ENCODE measurements at places on chromosomes 12 and 14. TPM values are rescaled to one million over a fixed set of nuclear protein-coding genes. Genes with fewer than 3 reads are reported as not detected.

SLC4A8 gene
- total RNA-seq, result 0.28 TPM

REP15 gene
- 0.43 TPM for total RNA-seq

CD27 gene
- 0.14 TPM for total RNA-seq

FGD4 gene
- 6.0 TPM for total RNA-seq

KIF5A gene
- 0.09 TPM for total RNA-seq

PMCH gene
- total RNA-seq, result not detected

CLEC4C gene
- total RNA-seq, result not detected

VSIG10 gene
- total RNA-seq, result 16.2 TPM

FAM90A1 gene
- total RNA-seq, result under 0.01 TPM

CNTN1 gene
- 0.65 TPM for total RNA-seq

TBX5 gene
- 1.3 TPM for total RNA-seq

NRL gene
- 0.28 TPM for total RNA-seq

YBX3 gene
- total RNA-seq, result 93.0 TPM

LRTM2 gene
- not detected for total RNA-seq

CLEC1B gene
- total RNA-seq, result not detected

ITGA7 gene
- total RNA-seq, result 1.8 TPM

TTC8 gene
- total RNA-seq, result 21.3 TPM

ARHGEF40 gene
- total RNA-seq, result 16.4 TPM

CAPS2 gene
- 6.7 TPM for total RNA-seq

KITLG gene
- 33.9 TPM for total RNA-seq

KRT75 gene
- not detected for total RNA-seq

AQP5 gene
- total RNA-seq, result 0.09 TPM

PTGDR gene
- under 0.01 TPM for total RNA-seq

CYP27B1 gene
- total RNA-seq, result 0.14 TPM

MEG3 gene
- 145 TPM for total RNA-seq

NELL2 gene
- total RNA-seq, result not detected

NOC4L gene
- total RNA-seq, result 8.3 TPM

KRT86 gene
- total RNA-seq, result 0.14 TPM

TAS2R20 gene
- 2.2 TPM for total RNA-seq

BRF1 gene
- total RNA-seq, result 32.6 TPM

SERPINA1 gene
- not detected for total RNA-seq

ADAMTS20 gene
- total RNA-seq, result under 0.01 TPM

ZDHHC22 gene
- total RNA-seq, result not detected

RAB35 gene
- total RNA-seq, result 28.8 TPM

SYCP3 gene
- total RNA-seq, result 0.14 TPM

HIF1A gene
- 378 TPM for total RNA-seq

PZP gene
- not detected for total RNA-seq

C12orf56 gene
- total RNA-seq, result 0.28 TPM

CEP128 gene
- 2.6 TPM for total RNA-seq

RECQL gene
- total RNA-seq, result 51.5 TPM

CARMIL3 gene
- under 0.01 TPM for total RNA-seq

CPNE6 gene
- not detected for total RNA-seq

ARHGEF25 gene
- total RNA-seq, result 22.3 TPM

FGF23 gene
- not detected for total RNA-seq

TNFAIP2 gene
- total RNA-seq, result 114 TPM

DPY19L2 gene
- total RNA-seq, result 1.8 TPM

FGF6 gene
- total RNA-seq, result not detected

RNASE7 gene
- not detected for total RNA-seq

PIWIL1 gene
- total RNA-seq, result not detected

SAMD4A gene
- 17.2 TPM for total RNA-seq

GUCY2C gene
- total RNA-seq, result not detected

AQP6 gene
- under 0.01 TPM for total RNA-seq

AKAP3 gene
- 1.5 TPM for total RNA-seq

ACOT6 gene
- total RNA-seq, result not detected

AMDHD1 gene
- 0.14 TPM for total RNA-seq

FRMD6 gene
- total RNA-seq, result 340 TPM

SALL2 gene
- total RNA-seq, result 1.7 TPM

TRPV4 gene
- 2.6 TPM for total RNA-seq

PTPN21 gene
- 5.1 TPM for total RNA-seq

Data from smooth muscle cell of bladder (primary cell).